Right cardiac atrium (tissue), 5 donors: ENCODE measurements at places on chromosomes 6 and 20. TPM values are rescaled to one million over a fixed set of nuclear protein-coding genes. Genes with fewer than 3 reads are reported as not detected.

Gene CALHM4
- total RNA-seq: 0.26 TPM

Gene PTGIS
- total RNA-seq: 53.6 TPM

GRCh38 chr6:112241820-112242429 is 12.4 kb downstream of the LAMA4 start:
- DNase-seq: no peak

Gene CENPQ
- total RNA-seq: 6.5 TPM

DNA sequence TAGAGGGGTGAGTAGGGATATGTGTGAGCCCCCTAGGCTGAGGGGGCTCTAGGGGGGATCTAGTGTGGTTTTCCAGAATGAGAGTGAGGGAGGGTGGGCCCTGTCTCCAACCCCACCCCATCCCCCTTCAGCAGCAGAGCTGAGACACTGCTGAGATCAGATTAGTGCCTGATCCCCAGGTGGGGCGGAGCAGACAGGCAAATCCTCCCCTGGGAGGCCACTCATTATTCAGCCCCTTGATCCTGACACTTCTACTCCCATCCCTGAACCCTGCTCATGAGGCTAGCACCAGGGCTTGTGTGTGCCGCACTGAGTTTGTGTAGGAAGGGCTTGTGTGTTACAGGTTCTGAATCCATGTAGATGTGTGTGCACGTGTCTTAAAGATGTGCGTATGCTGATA is 42.5 kb downstream of the SPDEF start:
- peak; percentile 9 for DNase-seq

- DNase-seq: no peak
These were observed 115.1 kb downstream of the JAG1 start for GRCh38 chr20:10558635-10559187.

GRCh38 chr20:57570145-57570850 is 9.4 kb downstream of the PCK1 start:
- DNase-seq: no peak

Gene COL12A1
- 8.1 TPM for total RNA-seq

DNA sequence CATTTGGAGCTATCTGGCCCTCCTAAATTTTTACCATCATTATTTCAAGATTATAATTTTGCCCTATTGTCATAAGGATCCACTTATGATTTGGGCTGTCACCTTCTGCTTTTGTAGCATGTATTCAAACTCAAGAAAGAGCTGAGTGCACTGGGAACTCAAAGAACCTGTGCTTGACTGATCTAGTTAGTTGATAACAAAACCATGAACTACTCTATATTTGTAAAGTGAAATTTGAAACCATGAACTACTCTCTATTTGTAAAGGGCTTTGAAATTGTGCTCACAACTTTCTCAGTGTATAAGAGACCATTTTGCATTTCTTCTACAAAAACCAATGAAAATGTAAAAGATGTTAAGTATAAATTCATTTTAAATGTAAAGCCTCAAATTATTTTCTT is 77.5 kb upstream of the POPDC3 start:
- DNase-seq: no peak

Gene TFAP2A
- 1.1 TPM for total RNA-seq

DNA sequence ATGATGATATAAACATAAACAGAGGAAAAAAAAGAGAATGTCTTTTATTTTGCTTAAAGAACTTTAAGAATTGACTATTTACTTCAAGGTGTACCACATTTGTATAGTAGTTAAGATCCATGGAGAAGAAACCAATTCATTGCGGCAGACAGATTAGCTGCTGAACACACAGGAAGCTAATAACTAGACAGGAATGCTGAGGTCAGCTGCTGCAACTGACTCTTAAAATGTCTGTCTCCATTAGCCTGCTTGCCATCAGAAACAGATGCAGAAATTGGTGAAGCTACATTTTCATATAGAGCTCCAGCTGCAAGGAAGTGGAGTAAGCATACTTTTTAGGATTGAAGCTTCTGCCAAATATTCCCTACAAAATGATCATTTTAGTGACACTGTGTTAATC is 939.5 kb downstream of the EPHA7 start:
- DNase-seq: no peak

Gene OR2H2
- total RNA-seq: not detected

- DNase-seq: no peak
These were observed 123.2 kb upstream of the TMEM170B start for GRCh38 chr6:11414176-11414963.

DNA sequence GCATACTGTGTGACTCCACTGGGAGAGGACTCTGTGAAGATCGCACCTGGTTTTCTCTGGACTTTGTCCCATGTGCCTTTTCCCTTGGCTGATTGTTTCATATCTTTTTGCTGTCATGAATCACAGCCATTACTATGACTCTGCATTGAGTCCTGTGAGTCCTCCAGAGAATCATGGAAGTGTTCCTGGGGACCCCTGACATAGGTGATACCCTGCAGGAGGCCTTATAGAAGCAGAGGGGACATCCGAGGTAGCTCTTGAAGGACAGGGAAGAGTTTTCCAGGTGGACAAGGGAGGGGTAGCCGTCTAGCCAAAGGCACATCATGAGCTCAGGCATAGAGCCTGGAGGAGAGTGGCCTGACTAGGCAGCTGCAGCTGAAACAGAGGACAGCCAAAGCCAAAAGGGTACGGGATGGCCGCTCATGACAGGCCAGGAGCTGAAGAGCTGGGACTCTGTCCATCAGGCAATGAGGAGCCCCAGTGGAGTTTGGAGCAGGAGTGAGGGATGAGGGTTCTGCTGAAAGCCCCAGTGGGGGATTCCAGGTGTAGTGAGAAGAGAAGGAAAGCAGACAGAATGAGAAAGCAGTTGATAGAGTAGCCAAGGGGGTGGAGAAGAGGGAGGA is 86.6 kb upstream of the TOX2 start:
- DNase-seq: no peak
